ENCODE measurements at places on chromosomes 5 and 9.

DNA sequence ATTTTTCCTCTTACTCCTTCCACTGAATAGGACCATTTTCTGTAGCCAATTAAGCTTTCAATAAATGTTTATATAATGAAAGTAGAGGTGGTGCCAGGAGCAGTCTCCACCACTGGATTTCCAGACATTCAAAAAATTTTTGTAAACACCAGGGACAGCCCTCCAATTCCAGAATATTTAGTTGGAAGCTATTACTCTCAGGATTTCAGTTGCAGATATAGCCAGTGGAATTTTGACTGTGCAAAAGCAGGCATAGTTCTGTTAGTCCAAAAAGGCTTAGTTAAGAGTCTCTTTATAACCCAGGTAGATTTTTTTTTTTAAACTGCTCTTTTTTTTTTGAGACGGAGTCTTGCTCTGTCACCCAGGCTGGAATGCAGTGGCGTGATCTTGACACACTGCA, 138.1 kb upstream of the DMRT1 start:
- no peak for DNase-seq

GRCh38 chr9:109083813-109084405, 35.8 kb downstream of the TMEM245 start:
- DNase-seq, result no peak

DNA sequence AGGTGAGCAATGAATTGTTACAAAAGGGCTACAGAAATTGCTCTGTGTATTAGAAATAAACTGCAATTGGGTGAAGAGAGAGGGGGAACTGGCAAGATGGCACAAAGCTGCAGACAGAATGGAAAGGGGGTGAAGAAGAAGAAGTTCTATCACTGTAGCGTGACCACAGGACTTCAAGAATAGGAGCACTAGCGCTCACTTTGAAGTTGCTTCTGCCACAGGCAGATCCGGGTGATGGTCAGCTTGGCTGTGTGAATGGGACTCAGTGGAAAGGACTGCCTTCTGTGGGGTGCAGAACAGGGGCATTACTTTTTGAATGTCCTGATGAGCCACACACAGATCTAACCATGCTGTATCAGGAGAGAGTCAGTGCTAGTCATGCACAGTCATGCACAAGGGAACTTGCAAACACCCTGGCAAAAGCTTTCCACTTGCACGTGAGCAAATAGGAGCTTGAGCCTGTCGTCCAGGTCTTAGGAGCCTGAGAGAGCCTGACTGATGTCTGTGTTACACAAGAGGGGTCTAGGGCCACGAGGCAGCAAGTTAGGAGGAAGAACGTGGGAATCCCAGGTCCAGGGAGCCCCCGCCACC, 16.3 kb downstream of the IL5 start:
- no peak for DNase-seq

DNA sequence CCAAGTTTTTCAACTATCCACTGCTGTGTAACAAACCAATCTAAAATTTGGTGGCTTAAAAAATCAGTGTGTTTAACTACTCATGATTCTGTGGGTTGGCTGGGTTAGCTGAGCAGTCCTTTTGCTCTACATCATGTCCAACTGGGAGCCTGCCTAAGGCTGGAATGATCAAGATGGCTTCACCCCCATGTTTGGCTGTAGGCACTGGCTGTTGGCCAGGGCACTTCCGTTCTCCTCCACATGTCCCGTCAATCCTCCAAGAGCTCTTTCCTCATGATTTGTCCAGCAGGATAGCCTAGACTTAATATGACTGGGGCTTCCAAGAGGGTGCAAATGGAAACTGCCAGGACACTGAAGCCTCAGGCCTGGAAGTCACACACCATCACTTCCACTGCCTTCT, 17.0 kb upstream of the TSSK1B start:
- no peak for DNase-seq

- no peak for DNase-seq
Observed at GRCh38 chr5:87321605-87322004, 53.9 kb downstream of the RASA1 start.

DNA sequence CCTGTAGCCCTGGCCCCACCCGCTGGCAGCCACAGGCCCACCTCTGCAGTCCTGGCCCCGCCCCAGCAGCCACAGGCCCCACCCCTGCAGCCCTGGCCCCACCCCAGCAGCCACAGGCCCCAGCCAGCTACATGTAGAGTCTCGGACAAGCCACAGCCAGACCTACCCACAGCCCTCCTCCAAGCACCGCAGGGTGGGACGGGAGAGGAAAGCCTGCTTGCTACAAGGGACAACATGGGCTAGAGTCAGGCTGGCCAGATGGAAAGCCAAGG, 49.5 kb upstream of the SARDH start:
- DNase-seq, result no peak

- DNase-seq, result no peak
Observed at GRCh38 chr9:96505316-96505991, 55.5 kb downstream of the HABP4 start.

DNA sequence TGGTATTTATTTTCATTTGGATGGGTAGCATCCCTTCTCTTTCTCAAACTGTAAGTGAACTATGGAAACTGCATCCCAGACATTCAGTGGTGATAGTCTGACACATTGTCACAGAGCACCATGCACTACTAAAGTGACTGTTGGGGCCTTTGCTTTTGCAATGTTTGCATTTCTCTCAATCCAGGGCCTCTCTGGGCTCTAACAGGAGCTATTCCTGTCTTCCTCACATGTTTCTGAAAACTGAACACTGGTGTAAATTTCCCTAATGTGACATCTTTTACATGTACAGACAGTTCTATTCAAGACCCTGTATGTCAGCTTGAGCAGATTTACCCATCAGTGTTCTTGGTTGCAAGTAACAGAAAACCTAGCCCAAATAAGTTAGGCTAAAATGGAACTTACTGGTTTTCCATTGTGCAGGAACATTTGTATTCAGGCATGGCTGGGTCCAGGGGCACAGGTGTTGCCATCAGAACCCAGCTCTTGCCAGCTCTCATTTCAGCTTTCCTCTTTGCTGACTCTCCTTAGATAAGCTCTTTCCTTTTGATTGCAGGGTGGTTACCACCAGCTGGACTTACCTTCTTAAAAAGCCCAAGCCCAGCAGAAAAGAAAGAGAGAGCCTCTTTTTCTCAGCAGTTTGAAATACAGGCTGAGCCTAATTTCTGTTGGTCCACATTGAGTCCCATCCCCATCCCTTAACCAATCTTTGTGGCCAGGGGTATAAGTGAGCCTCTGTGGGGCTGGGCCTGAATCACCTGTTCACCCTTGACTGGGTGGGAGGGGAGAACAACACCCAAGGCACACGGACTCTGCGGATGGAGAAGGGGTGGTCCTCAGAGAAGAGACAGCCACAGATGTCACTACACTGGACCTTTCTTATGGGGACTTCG, 234.3 kb downstream of the NR3C1 start:
- DNase-seq, result no peak

GRCh38 chr5:168307925-168308584, 16.6 kb downstream of the WWC1 start:
- DNase-seq, result no peak

- DNase-seq, result no peak
Observed at GRCh38 chr9:81804306-81804705, 115.0 kb upstream of the TLE1 start.

DNA sequence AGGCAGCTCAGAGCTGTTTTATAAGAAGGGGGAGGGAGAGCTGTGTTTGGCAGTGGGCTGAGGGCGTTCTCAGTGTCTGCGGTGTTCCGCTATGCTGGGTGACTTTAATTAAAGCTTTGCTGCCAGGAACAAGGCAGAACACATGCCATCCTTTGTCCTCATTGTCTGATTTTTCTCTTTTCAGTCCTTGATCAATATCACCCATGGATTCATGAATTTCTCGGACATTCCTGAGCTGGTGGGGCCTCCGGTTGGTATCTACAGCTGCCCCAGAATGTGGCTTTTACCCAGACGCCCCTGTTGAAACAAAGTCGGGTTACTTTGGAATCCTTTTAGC, 66.5 kb upstream of the TGFBR1 start:
- DNase-seq, result no peak

GRCh38 chr5:96252596-96252995, 180.5 kb downstream of the PCSK1 start:
- DNase-seq, result no peak

- no peak for DNase-seq
Observed at GRCh38 chr9:127567035-127567729, 44.9 kb upstream of the STXBP1 start.

- no peak for DNase-seq
Observed at GRCh38 chr9:113614843-113615648, 151.5 kb downstream of the RGS3 start.

GRCh38 chr5:154712518-154713437, 42.4 kb upstream of the LARP1 start:
- no peak for DNase-seq

DNA sequence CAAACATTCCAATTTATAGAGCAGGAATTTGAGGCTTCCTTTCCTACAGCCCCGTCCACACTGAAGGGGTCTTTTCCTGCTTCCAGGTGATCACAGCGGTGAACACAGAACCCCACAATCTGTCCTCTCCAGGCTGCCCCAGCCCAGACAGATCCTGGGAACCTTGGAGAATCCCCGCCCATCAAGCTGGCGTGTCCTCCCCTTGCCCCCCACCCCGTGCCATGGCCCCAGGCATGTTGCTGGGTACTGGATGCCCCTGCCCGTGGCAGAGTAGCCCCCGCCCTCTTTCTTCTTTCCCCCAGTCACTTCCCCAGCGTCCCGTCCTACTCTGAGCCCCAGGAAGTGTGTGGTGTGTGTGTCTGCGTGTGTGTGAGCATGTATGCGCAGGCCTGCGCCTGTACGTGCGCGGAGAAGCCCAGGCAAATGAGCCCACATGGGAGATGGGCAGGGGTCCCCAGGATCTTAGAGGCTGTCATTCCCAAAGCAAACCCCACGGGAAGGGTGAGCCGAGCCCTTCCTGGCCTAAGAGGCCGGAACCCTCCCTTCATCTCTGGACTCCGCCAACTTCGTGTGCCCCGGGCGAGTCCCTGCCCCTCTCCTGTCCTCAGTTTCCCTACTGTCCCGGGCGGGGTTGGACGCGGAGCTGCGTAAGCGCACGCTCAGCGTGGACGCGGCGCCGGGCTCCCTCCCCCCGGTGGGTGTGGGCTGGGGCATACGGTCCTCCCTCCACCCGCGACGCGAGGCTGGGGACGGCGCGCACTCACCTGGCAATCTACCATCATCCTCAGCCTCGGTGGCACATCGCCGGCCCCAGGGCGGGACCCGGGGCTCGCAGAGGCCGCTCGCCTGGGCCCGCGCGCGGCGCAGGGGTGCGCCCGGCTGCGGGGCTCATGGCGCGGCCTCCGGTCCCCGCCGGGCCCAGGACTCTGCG, 15.2 kb downstream of the GBGT1 start:
- DNase-seq, result peak; percentile 65

DNA sequence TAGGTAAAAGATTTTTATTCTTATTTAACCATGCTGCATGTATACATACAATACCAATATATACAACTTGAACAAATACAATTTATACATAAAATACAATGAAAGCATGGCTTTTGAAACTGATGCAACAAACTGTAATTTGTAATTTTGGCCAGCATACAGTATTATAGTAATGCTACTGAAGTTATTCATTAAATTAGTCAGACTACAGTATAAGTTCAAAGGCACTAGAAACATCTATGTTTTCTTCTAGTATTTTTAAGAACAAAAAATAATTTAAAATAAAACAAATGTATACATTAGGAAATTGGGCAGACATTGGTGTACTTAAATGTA, 18.8 kb downstream of the IL4 start:
- no peak for DNase-seq

- no peak for DNase-seq
Observed at GRCh38 chr9:113427629-113428028, 17.1 kb downstream of the C9orf43 start.
